GM04503 (cell line): ENCODE measurements at places on chromosomes 7 and 10.

- DNase-seq = no peak
Observed at GRCh38 chr7:4753598-4754432, 21.6 kb upstream of the AP5Z1 start.

DNA sequence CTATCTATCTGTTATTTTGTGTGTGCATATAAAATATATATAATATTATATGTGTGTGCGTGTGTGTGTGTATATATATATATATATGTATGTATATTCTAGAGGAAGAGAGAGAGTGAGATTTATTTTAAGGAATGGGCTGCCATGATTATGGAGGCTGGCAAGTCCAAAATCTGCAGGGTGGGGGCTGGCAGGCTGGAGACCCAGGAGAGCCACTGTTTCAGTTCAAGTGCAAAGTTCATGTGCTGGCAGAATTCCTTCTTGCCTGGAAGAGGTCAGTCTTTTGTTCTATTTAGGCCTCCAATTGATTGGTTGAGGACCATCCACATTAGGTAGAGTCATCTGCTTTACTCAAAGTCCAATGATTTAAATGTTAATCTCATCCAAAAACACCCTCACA, 42.3 kb upstream of the GARS1 start:
- DNase-seq = no peak

DNA sequence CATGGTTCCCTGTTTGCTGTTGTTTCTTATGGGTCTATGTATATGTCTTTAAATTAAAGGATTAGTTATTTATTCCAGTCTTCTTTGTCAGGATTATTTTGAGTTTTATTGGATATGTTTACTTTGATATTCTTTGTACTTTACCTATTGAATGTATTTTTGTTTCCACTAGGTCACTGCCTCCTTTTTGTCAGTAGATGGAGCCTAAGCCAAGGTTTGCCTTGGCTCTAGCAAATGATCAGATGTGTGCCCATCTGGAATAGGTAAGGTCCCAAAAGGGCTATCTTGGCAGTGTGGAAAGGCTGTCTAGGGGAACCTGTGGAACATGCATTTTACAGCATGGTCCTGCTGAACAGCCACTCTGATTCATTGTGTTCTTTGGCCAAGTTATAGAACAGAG, 337.3 kb upstream of the GHITM start:
- no peak for DNase-seq

DNA sequence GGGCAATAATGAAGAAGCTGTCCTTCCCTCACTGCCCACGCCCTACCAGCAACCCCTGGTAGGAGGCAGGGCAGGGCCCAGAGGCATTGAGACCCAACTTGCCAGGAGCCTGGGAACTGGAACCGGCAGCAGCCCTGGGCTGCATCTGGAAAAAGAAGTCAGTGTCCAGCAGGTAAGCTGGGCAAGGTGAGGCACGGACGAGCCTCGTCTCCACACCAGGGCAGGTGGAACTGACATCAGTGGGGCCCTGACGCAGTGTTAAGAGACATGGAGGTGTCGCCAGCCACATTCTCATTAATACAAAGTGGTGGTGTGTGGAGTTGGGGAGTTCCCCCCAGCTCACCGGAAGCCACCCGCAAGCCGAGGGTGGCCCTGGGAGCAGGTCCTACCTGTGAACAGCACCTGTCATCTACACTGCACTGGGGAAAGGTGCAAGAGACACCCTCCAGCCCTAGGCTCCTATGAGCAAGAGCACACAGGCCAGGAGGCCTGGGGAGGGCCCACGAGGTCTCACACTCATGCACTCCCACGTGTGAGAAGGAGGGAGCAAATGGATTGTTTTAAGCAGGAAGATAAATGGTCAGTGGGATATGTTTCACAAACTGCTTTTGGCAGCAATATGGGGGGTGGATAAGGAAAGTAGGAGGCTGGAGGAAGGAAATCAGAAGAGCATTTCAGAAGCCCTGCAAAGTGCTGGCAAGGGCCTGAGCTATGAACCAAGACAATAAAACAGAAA, 53.6 kb downstream of the COBL start:
- DNase-seq = no peak

GRCh38 chr10:116096526-116096925, 176.5 kb downstream of the GFRA1 start:
- DNase-seq = no peak

- no peak for DNase-seq
Observed at GRCh38 chr10:12243864-12244620, 48.1 kb downstream of the CDC123 start.

DNA sequence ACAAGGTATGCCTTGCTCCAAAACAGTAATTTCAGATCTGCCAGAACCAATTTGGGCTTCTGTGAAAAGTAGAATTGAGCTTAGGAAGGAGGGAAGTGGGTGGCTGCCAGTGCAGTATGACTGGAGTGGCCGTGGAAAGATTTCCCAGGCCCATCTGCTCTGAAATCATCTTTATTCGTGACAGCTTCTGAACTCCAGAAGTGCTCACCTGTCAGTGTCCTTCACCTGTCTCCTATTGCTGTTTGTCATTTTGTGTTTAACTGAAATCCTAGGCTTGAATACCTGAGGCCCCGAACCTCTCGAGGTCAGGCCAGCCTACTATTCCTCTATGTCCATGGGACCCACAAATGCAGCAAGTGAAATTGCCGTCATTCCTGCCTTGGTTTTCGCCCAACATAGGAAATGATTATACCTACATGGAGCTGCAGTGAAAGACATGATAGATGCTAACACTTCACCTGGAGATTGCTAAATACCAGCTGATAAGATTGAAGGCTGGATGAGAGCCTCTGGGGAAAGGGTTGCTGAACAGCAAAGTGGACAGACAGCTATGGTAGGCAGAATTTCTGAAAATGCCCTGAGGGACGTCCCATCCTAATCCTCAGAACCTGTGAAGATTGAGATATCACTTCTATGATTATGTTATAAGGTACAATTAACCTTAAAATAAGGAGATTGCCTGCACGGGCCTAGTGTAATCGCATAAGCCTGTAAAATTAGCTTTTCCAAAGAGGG, 82.1 kb downstream of the C1GALT1 start:
- DNase-seq = no peak

DNA sequence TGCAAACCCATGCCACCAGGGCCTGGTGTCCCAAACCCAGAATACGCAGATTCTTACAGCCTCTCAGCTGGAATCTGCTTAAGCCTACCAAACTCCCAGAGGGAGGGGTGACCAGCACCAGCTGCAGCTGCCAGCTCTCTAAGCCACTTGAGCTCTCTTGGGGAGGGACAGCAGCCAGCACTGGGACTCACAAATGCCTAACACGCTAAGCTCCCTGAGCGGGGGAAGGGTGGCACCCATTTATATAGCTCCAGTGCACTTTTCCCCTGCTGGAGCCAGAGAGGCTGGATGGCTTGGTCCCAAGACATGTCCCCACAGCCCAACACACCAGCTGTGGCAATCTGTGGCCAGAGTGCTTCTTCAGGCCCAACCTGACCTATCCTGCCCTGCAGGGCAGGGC, 326.8 kb upstream of the NRG3 start:
- no peak for DNase-seq

DNA sequence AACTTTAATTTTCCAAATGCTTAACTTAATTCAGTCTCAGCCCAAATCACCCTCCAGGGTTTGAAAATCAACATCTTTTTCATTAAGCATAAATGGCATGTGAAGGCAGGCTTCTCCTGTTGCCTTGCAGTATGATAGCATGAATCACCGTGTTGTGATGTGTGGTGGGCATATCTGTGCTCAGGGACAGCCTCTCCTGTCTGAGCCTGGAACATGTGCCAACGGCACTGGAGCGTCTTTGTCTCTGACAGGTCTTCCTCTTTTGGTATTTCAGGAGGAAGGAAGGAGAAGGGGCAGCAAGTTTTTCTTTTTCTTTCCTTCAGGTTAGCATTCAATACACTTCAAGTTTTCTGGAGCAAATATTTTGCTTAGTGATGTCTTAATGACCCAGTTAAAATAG, 57.6 kb downstream of the LRGUK start:
- no peak for DNase-seq

- no peak for DNase-seq
Observed at GRCh38 chr10:92547676-92548075, 26.2 kb downstream of the IDE start.

- DNase-seq = peak; percentile 21
Observed at GRCh38 chr7:87876869-87877234, 559 bp downstream of the DBF4 start.

DNA sequence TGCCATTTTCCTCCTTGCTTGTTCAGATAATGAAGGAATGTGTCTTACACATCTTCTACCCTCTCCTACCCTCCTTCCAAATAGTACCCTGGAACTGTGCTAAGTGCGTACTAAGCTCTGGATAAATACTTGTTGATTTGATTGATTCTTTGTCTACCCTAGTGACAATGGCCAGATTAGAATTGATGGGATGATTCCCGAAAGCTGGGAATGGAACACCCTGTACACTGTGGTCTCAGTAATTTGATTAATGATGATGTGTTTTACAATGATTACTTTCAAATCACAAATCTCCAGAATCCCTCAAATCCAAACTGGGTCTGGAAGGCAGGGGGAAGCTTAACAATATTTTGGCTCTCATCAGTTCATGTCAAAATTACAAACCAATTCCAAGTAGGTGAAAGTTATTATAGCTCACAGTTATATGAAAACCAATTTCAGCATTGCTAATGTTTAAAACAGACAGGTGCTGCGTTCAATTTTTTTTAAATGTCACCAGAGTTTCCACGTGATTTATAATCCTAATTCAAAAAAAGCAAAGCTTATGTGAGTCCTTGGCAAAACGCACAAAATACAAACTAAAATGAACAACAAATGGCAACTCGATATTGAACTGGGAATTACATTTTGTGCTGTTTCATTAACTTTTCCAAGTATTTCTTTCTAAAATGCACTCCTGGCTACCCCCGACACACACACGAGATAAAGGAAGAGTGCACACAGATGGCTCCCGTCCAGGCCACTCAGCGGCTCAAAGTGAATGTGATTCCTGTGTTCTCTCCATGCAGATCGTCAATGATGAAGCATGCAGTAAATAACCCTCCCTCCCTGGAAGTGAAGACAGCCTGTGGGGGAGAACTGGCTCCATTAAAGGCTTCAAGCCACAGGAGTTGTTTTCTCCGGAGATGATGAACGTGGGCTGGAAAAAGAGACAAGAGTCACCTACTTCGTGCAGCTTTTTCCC, 21.7 kb upstream of the ADRB1 start:
- no peak for DNase-seq

GRCh38 chr7:101494602-101495329, 132.1 kb downstream of the COL26A1 start:
- DNase-seq = no peak

GRCh38 chr7:79934727-79935126, 199.9 kb upstream of the GNAI1 start:
- DNase-seq = no peak

- no peak for DNase-seq
Observed at GRCh38 chr7:16318989-16319915, 102.1 kb downstream of the CRPPA start.
